ENCODE measurements at places on chromosomes 7 and 10.

DNA sequence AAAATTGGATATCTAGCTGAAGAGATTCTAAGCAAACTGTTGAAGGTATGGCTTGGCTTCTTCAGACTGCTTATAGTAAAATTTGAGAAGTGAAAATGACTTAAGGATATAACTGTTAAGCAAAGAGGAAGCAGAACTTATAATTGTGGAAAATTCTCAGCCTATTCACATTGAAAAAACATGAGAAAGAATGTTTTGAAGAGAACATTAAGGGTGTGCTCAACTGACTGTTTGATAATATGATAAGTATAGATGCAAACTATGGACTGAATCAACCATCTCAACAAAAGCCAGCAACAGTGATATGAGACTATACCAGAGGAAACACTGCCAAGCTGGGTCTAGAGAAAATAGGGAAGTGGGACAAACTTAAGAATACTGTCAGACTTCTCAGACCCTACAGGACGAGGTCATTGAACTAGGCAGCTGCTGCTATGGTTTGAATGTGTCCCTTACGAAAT is 133.1 kb upstream of the PPP1R3A start:
- DNase-seq, result no peak

DNA sequence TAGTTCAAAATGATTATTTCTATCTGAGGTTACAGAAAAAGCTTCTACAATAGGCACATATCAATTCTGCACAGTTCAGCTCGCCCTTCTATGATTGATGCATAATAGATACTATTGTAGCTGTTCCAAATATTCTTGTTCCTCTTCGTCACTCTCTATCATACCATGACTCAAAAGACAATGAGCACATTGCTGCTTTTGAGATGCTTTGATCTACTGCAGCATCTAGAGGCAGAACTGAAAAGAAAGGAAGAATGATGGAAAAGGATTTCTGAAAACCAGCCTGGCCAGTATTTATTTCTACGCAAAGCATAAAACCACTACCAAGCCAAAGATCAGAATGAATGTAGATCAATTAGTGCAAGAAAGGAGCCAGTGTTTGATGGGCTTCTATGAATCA is 59.3 kb upstream of the PLXDC2 start:
- no peak for DNase-seq

- DNase-seq, result no peak
These were observed 39.6 kb downstream of the TCERG1L start for GRCh38 chr10:131271966-131272365.

- DNase-seq, result no peak
These were observed 1.1 kb downstream of the TBX20 start for GRCh38 chr7:35252612-35253459.

GRCh38 chr10:3487228-3487627 is 297.8 kb downstream of the KLF6 start:
- DNase-seq, result no peak

DNA sequence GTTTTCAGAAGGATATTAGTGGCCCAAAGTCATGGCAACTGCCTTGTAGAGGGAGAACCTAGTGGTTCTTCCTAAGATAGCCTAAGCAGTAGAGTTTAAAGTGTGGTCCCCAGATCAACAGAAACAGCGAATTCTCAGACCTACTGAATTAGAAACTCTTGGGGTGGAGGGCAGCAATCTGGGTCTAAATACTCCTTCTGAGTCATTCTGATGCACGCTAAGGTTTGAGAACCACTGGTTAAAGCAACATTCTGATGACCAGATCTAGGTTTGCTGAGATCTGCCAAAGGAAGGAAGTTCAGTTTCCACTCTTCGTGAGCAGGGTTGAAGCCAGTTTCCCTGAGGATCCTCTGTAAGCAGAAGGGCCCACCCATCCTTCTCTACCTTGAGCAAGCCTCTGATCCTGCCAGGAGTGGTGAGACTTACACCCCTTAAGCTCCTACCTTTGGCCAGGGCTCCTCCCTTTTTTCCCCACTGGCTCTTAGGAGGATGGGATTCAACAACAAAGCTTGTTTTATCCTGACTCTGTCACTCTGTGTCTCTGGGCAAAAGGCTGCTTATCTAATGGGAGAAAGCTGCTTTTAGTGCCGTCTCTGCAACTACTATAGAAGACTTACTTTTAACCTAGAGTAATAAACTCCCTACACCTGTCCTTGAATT is 26.8 kb upstream of the TRUB1 start:
- no peak for DNase-seq

- DNase-seq, result no peak
These were observed 46.9 kb downstream of the SLIT1 start for GRCh38 chr10:97138846-97139245.

DNA sequence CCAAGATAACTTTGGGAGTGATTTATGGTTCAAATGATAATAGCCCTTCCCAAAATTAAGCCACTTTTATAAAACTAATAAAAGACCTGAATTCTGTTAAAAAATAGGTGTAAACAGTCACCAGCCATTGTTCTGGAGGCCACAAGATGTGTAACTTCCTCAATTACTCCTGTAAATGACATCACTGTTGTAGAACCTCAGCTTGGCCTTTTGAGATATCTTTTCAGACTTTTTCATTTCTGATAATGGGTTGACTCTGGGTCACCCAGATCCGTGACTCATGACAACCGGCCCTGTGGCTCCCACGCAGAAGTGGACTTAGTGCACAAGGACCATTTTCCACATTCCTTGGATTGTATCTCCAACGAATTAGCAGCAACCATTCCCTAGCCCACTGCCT is 106.6 kb downstream of the DKK1 start:
- no peak for DNase-seq

GRCh38 chr7:142134909-142135308 is 23.4 kb downstream of the MGAM2 start:
- DNase-seq, result no peak

GRCh38 chr7:69827558-69827957 is 229.3 kb downstream of the AUTS2 start:
- DNase-seq, result no peak

DNA sequence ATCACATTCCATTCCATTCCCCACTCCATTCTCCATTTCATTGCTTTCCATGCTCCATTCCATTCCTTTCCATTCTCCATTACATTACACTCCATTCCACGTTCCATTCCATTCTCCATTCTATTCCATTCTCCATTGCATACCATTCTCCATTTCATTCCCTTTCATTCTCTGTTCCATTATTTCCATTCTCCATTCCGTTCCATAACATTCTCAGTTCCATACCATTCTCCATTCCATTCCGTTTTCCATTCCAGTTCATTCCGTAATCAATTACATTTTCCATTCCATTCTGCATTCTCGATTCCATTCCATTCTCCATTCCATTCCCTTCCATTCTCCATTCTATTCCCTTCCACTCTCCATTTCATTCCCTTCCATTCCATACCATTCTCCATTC is 86.4 kb downstream of the NSUN6 start:
- no peak for DNase-seq

- no peak for DNase-seq
These were observed 129.3 kb downstream of the WNT2 start for GRCh38 chr7:117193564-117193963.

GRCh38 chr7:6170571-6171531 is 101.6 kb downstream of the CYTH3 start:
- DNase-seq, result no peak

GRCh38 chr10:558364-558763 is 131.1 kb downstream of the DIP2C start:
- DNase-seq, result no peak

DNA sequence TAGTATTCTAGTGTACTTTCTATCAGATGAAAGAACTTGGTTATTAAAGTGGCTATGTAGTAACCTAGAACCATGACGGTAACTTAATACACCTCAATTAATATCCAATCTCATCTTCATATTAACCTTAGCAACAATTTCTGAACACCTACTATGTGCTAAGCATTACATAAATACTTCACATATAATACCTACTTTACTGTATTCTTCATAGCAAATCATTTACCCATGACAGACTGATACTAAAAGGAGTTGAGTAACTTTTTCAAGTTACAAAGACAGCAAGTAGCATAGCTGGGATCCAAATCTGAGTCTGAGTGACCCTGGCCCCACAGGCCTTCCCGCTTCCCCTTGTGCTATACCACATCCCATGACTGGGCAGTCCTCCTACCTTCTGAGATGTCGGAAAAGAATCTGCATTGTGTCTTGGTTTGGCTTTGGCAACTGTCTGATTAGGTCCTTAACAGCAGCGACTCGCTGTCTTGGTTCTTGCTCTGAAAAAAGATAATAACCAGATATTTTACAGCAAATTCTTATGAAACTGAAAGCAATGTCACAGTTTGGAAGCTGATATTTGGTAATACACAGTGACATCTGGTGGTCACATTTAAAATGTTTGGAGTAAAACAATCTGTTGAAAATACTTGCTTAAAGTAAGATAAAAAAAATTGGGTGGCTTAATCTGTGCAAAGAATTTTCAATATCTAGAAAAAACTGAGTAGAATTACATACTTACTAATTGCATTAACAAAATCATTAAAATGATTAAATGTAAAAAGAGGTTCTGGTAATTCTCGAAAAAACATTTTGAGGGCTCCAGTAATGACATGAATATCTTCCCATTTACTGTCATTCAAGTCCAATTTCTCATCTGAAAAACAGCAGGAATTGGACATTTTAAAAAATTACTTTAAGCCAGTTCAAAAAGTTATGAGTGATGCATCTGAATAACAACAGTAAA is 120.1 kb downstream of the ARHGAP12 start:
- peak; percentile 28 for DNase-seq

- no peak for DNase-seq
These were observed 184.9 kb downstream of the PPP1R9A start for GRCh38 chr7:95092324-95092723.

GRCh38 chr7:50339990-50340500 is 35.5 kb downstream of the IKZF1 start:
- no peak for DNase-seq

- no peak for DNase-seq
These were observed 51.2 kb upstream of the NXPH1 start for GRCh38 chr7:8382004-8382730.

GRCh38 chr7:125563557-125563956 is 633.9 kb upstream of the POT1 start:
- DNase-seq, result no peak

- no peak for DNase-seq
These were observed 495.3 kb downstream of the LRMDA start for GRCh38 chr10:75926763-75927162.

- DNase-seq, result no peak
These were observed 459.1 kb downstream of the PLXNA4 start for GRCh38 chr7:132117181-132117580.

DNA sequence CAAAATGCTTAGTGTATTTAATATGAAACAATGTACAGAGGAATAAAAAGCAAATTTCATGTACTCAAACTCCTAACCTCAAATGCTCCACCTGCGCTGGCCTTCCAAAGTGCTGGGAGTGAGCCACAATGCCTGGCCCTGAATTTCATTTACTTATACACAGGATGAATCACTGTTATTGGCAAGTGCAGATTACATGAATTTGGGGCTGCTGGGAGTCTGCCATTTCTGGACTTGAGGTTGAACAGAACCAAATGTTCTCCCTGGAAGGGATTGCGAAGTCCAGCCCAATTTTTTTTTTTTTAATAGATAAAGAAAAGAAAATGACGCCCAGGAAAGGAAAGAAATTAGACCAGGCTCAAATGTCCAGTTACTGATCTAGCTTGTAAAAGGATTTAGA is 6.8 kb upstream of the CSTF2T start:
- DNase-seq, result no peak

GRCh38 chr10:117899181-117899683 is 147.5 kb downstream of the RAB11FIP2 start:
- no peak for DNase-seq

DNA sequence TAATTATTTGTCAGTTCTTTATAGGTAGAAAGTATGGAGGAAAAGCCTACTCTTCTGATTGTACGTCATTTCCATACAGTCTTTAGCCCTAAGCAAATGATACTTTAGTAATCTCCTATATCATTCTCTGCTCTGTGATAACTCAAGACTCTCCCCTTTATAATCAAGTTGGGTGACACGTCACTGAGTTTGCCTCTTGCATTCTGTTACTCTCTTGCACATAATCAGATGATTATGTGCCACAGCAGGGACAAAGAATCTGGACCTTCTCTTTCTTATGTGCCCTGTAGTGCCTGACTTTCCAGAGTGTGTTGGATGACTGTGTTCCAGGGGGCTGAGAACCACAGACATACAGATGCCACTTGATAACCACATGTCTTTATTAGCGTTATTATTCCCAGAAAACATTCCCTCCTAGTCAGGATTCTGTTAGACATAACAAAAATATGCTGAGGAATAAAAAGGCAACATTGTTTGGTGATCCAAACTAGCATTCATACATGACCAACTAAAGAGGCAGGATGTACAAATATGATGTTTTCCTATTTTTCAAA is 116.4 kb upstream of the HGF start:
- DNase-seq, result no peak
